ENCODE measurements at places on chromosomes 2 and 18. TPM values are rescaled to one million over a fixed set of nuclear protein-coding genes. Genes with fewer than 3 reads are reported as not detected.

ALK gene
- not detected for total RNA-seq

RMND5A gene
- total RNA-seq: 19.6 TPM

CFAP53 gene
- 0.19 TPM for total RNA-seq

SLC38A11 gene
- total RNA-seq: not detected

ANKRD30BL gene
- not detected for total RNA-seq

RFX8 gene
- not detected for total RNA-seq

All from A549 treated with ZK216348 at 1 μM for 4 hours (cell line).